Stimulated activated CD4-positive, alpha-beta T cell treated with anti-CD3 and anti-CD28 coated beads, Interleukin-15, amount 100 ng/mL, for 24 hours (primary cell): ENCODE measurements at places on chromosomes 11 and 22.
A peak's percentile ranks its signal among the peaks of the same experiment; 100 is the strongest.

DNA sequence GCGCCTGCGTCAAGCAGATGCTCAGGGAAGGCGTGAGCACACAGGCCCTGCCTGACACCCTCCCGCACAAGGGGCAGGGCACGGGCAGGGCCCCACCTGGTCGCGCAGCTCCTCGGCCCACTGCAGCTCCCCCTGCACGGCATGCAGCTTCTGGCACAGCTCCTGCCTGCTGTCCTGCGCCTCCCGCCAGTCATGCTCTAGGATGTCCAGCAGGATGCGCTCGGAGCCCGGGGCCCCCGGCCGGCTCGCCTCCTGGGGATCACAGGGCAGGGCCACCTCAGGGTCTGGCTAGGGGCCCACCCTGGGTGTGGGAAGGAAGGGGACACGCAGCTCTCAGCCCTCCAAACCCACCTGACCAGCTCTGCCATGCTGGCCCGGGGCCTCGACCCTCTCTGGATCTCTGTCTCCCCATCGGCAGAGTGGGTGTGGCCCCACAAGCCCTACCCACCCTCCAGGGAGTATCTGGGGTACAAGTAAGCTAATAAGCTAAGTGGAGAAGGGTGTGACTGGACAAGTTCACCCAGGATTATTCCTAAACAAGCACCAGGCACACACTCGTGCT is 10.7 kb downstream of the CARD10 start:
- no peak for DNase-seq

- DNase-seq = no peak
Observed at GRCh38 chr11:28090052-28090749, 17.8 kb downstream of the KIF18A start.

DNA sequence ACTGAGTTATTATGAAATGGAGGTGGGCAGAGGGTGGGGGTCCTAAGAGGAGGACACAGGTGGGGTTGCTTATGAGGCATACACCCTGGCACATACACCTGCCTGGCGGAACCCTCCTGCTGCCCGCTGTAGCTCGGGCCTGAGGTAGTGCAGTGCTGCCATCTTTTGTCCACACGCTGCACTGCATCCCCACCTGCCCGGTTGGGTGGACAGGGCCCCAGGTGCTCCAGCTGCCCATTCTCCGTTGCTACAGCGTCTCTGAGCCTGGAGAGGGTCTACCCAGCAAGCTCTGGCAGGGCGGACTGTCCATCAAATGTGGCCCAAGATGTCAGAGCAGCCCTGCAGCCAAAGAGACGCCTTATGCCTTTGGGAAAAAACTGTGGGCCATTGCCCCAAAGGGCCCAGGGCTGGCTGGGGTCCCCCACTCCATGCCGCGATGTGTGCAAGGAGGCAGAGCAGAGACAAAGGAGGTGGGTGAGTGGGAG is 131.2 kb downstream of the BUD13 start:
- DNase-seq = peak; percentile 47

GRCh38 chr22:39177791-39178190 is 25.3 kb upstream of the CBX7 start:
- DNase-seq = no peak

- no peak for DNase-seq
Observed at GRCh38 chr11:111012491-111012890, 233.0 kb upstream of the POU2AF2 start.

DNA sequence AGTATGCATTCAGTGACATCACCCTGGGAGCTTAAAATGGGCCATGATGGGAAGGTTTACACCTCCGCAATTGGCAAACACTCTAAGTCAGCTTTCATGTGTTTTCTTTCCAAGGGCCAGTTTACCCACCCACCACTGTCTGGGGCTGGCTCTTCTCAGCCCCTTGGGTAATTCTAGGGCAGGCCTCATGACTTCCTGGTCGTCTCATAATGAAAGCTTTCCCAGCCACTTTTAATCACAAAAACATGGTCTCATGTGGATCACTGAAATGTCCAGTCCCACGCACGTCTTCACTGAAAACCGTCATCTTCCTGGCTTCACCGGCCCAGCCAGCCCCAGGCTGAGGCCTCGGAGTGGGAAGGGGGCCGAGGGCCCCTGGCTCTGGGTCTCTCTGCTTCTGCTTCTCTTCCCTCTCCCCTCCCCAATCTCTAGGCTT is 58.5 kb upstream of the ANO1 start:
- DNase-seq = no peak

GRCh38 chr11:84234011-84234410 is 947.8 kb upstream of the CCDC90B start:
- DNase-seq = no peak

DNA sequence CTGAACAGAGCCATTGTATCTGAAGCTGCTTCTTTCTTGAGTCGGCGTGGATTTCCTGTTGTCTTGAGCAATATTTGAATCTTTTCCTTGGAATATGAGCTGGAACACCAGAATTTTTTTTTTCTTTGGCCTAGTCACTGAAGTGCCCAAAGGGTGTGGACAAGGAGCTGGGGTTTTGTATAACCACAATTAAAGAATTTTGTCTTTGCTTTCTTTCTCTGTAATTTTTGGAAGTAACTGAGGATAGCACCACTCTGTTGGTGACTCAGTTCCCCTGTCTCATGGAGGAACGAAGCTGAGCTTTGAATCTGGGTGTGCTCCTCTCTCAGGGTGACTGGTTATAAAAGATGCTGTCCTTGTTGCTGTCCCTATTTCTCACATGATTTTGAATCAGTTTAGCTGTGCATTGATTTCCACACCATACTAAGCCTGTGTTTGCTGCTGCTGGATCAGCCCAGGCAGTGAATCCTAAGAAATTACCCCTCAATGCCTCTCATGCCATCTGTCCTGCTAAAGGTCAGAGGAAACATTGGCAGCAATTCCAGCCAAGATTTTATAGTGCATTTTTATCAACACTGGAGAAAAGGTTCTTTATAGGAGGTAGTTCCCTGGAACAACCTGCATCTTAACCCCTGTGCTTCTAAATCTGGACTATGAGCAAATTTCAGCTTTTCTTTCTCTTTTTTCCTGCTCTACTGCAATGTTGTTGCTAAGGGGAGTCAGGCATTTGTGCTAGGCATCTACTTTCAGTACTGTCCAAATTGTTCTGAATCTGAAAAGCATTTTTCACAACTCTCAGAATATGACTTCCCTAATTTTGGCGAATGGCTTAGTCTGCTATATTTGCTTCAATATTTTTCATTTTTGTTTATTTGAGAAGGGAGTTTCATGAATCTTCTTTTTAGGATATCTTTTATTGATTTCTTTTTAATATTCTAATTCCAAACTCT is 540.8 kb downstream of the SOX6 start:
- DNase-seq = no peak

DNA sequence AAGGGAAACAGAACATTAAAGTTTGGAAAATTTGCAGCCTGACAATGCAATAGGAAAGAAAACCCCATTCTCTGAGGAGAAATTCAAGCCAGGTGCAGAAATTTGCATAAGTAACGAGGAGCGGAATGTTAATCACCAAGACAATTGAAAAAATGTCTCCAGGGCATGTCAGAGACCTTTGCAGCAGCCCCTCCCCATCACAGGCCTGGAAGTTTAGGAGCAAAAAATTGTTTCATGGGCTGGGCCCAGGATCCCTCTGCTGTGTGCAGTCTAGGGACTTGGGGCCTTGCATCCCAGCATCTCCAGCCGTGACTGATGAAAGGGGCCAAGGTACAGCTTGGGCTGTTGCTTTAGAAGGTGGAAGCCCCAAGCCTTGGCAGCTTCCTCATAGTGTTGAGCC is 780.2 kb downstream of the LRRC4C start:
- DNase-seq = no peak

DNA sequence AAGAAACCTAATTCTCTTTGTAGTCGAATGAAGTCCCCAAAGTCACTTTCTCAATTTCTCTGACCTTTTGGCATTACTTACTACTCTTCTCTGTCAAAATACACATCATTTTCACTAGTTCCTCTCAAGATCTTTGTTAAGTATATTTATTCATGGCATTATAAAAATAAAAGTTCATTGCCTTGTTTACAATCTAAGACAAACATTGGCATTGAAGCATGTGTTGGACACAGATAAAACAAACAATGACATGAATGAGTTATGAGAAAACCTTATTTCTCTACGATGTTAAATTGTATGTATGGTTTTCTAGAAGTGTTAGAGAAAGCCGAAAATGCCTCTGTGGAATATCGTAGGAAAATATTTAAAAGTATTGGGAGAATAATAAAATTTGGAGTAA is 8.6 kb upstream of the OR51G1 start:
- no peak for DNase-seq

DNA sequence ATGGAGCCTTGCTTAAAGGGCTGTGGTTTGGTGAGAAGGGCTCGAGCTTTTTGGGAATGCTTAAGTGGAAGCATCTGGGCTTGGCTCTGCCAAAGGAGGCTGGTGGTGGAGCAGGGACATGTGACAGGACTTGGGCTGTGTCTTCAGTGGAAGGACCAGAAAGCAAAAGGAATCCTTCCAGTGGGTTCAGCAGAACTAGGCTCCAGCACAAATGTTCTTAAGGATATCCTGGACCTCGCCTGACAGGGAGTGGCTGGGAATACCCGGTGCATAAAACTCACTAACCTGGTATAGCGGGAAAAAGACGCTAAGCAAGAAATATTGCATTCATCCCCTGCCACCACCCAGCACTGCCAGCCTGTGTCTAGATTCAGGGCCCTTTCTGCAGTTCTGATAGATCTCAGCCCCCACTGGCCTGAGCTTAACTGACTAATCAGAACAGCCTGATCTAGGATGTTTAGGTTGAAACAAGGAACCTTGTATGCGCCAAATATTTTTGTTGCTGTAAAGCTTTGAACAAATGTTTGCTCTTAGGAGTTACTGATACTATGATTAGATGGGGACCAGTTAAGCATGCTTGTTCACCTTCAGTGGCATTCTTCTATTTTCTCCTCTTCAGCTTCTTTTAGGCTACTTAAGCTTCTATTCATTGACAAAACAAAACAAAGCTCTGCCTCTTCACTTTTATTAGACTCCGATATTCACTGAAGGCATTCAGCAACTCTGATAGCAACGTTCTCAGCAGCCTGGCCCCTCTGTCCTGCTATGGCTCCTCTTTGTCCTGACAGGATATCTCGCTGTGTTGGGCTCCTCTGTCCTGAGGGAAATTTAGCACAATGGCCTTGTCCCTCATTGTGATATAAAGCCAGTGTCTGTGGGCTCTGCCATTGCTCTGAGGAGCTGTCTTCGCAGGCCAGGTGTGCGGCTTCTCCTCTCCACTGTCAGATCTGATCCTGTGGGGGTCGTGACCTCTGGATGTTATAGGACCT is 25.0 kb downstream of the PPFIBP2 start:
- no peak for DNase-seq

- DNase-seq = no peak
Observed at GRCh38 chr22:38028344-38029130, 28.7 kb upstream of the PICK1 start.

DNA sequence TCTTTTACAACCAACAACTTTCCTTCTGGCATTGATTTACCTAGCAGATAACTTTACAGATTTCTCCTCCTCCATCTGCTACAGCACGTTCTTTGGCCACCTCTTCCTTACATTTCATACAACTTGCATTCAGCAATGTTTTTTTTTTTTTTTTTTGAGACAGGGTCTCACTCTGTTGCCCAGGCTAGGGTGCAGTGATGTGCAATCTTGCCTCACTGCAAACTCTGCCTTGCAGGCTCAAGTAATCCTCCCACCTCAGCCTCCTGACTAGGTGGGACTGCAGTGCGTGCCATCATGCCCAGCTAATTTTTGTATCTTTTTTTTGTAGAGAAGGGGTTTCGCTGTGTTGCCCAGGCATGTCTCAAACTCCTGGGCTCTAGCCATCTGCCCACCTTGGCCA is 6.5 kb downstream of the PDE3B start:
- DNase-seq = no peak

DNA sequence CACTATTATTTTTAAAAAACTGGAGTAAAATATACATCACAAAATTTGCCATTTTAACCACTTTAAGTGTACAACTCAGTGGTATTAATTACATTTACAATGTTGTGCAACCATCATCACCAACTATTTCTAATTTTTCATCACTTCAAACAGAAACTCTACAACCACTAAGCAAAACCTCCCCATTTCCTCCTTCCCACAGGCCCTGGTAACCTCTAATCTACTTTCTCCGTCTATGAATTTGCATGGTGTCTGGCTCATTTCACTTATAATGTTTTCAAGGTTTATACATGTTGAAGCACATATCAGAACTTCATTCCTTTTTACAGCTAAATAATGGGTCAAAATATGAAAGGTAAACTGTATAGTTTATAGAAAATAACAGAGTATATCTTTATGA is 24.4 kb downstream of the DDI1 start:
- no peak for DNase-seq

DNA sequence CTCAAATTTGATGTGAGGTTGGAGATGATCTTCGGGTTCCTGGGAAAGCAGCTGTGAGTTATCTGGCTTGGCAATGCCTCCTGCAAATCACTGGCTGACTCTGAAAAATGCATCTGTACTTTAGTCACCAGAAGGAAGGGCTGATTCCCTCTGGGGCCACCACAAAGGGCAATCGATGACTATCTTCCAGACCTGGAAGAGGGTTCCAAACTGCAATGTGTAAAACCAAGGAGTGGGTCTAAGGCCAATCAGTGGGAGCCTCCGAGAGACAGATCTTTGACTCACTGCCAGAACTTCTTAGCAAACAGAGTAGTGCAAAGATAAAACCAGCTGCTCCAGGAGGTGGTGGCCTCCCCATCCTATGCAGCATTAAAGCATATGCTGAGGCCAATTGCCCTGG is 29.1 kb upstream of the PAK1 start:
- DNase-seq = no peak

- DNase-seq = peak; percentile 44
Observed at GRCh38 chr22:43273902-43274484, 69.2 kb downstream of the SCUBE1 start.

- no peak for DNase-seq
Observed at GRCh38 chr11:64622681-64623080, 31.7 kb downstream of the SLC22A12 start.

DNA sequence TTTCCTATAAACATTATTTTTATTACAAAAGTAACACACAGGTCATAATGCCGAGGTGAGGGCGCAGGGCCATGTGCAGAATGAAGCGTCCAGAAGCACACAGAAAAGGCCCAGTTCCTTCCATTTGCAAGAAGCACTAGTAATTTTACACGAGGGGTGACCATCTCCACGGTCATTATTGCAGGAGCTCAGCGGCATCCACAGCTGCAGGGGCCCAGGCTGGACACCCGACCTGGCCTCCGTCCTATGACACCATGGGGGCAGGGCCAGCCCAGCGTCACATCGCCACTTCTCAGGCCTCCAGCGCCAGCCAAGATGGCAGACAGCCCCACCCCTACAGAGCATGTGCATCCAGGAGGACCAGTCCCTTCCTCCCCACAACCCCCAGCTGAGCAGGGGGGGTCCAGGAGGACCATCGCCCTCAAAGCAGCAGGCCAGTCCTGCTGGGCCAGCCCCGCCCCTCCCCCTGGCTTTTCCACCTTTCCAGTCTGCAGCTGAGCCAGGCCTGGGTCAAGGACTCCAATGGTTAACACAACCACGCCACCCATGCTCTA is 3.5 kb downstream of the IGF2 start:
- DNase-seq = no peak

- peak; percentile 32 for DNase-seq
Observed at GRCh38 chr11:62573006-62573591, 592 bp downstream of the EEF1G start.
